ENCODE measurements at places on chromosomes 5 and 9.

DNA sequence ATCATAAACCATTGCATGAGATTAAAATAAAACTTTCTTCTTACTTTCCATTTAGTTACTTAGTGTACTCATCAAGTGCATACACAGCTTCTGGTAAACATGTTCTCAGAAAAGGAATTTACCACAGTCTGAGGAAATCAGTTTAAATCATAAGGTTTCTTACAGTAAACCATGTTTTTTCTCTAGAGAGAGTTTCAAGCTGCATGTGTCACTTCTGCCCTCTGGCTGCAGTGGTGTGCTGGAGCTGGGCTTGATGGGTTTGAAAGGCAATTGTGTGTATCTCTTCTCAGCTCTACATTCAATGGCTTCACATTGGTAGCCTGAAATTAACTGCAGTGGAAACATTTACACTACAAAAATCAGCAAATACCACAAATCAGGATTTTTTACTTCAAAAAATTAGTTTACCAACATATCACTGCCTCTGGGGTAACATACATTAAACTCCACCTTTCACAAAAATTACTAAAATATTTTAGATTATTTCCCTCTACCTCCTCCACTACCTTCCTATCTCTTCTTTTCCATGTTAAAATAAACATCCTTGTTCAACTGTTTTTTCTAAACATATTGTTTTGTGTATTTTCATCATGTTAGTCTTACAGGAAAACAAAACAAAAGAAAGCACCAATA, 414.3 kb downstream of the ANXA1 start:
- DNase-seq: no peak

DNA sequence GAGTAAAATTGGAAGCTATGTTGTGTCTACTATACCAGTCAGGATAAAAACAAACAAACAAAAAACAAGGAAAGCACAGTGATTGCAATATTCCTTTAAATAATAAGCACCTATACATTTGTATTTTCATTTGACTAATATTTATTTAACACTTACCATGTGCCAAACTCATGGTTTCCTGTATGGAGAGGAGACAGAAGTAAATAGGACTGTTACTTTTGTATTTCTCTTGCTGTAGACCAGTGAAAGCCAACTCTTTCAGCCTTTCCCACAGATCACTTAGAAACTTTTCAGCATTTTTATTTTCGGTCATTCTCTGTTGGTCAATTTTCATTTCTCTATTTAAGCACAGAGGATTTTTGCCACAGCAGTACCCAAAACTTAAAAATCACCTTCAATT, 4.5 kb downstream of the CMYA5 start:
- DNase-seq: no peak

GRCh38 chr5:169826618-169827017, 153.7 kb downstream of the INSYN2B start:
- DNase-seq: no peak

DNA sequence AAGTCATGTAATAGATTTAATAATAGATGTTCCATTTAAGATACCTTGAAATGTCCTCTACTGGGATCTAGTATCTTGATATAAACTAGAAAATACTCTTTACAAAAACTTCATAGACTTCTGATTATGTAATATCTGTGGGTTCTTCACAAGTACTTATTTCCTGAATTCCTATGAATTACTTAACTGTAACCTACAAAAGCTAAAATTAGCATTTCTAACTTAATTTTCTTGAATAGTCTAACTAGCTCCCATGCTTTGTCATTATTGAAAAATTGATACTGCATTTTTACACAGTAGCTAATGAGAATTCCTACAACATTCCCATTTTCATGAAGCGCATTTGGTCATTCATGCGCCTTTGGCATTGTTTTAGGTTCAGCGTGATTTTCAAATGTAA, 1828.2 kb downstream of the MAT2B start:
- no peak for DNase-seq

GRCh38 chr5:174118823-174119467, 73.4 kb downstream of the NSG2 start:
- no peak for DNase-seq

DNA sequence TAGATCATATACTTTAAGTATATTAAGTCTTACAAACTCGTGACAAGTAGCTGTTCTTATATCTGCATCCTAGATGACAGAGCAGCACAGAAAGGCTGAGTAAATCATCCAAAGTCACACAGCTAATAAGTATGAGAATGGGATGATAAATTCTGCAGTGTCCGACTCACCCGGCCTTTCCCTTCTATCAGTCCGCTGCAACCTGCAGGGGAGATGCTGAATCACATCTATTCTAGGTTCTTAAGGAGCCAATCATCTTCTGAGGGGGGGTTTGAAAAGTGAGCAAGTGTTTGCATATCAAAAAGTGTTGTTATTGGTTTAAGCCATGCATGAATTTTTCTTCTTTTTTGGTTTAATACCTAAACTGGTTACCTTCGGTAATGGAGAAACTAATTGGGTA, 38.9 kb downstream of the ADAMTS16 start:
- DNase-seq: no peak

DNA sequence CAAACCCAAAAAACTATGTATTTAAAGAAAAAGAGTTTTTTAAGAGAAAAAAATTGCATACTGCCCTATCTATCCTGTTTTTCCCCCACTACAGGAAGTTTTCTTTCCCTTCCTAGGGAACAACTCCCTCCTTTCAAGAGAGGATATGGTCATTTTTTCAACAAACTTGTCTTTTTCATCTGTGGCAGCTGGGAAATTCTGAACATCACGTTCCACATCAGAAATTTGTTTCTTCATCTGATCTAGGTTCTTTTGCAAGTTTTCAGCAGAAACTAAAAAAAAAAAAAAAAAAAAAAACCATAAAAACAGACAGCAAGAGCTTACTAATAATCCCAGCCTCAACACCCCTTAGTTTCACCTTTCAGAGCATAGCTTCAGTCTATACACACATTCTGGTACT, 38.5 kb downstream of the PCDHGC5 start:
- no peak for DNase-seq

DNA sequence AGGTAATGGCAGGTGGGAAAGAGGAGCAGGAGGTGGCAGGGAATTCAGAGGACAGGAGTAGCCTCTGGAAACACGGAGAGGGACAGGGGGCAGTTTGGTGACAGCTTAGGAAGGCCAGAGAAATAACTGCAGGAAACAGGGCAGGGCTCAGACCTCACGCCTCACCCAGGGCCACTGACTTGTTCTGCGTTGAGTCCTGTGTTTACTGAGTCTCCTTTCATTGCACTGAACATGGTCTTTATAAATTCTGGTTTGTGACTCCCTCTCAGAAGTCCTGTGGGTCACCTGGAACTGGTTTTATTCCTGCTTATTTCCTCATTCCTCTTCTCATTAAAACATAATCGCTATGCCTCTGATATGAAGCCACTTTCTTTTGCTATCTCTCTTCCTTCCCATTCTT, 55.2 kb upstream of the ZNF622 start:
- DNase-seq: no peak

- DNase-seq: no peak
Measured at GRCh38 chr9:2243666-2244555, 228.8 kb downstream of the SMARCA2 start.

DNA sequence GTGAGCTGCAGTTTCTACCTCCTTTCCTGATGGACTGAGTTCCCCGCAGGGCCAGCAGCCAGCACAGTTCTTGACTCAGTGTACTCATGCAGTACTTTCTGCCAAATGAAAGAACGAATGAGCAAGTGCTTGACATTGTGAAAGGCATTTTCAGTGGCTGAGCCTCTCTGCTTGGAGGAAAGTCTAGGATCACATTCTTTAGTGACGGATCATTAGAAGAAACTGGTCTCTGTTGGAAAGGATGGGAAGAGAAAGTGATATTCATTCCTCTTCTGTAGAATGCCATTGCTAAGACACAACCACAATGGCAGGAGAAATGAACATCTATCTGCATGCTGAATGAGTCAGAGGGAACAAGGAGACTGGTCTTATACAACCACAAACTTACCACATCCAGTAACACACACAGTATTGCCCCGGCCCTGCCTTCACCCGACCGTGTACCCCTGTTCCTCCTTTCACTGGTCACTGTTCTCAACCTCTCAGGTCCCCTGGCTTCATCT, 206.9 kb downstream of the CRB2 start:
- DNase-seq: no peak

GRCh38 chr5:9545992-9546851, at the start of gene SEMA5A:
SEMA5A (minus strand) TSS chr5:9546075; CDS start chr5:9379946, 166,129 bp downstream.
- DNase-seq: no peak

DNA sequence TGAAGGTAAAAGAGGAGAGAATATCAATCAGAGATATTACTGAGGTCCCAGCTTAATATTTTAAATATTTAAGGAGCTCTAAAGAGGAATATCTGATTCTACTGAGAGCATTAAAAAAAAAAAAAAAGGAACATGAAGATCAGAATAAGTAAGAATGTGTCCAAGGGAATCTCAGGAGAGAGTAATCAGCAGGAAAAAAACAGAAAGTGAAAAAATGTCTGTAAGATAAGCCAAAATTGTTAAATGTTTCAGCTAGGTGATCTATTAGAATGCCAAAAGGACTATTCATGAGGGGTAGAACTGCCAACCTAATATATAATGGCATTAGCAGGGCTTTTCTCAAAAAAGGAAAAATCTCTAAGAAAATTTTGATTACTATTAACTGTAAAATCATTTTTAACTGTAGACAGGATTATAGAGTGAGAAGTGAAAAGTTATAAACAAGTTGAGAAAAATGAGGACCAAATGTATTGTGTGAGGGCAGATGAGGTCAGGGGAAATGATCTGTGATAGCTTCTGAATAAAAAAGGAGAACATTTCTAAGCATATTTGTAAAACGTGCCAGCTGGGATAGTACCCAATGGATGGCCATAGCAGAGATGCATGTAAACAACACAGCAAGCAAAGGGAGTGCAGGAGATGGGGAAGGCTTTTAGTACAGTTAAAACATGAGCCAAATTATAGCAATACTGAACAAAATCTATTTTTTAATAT, 9.4 kb upstream of the RHOBTB3 start:
- DNase-seq: no peak

DNA sequence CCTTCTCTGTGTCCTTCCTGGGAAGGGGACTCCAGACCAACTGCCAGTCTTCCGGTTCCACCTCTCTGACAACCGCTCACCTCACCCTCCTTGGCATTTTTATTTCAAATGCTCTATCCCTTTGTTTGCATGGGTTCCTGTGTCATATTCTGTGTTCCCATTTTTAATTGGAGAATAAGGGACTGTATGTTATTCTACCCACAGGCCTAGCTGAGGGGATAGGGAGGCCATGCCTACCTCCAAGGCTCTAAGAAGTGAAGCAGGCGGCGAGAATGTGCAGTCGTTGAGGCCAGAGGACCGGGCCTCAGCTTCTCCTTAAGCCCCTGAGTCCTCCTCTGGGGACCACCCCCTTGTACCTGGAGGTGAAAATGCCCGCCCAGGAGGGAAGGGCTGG, 936 bp upstream of the WDR5 start:
- DNase-seq: no peak

DNA sequence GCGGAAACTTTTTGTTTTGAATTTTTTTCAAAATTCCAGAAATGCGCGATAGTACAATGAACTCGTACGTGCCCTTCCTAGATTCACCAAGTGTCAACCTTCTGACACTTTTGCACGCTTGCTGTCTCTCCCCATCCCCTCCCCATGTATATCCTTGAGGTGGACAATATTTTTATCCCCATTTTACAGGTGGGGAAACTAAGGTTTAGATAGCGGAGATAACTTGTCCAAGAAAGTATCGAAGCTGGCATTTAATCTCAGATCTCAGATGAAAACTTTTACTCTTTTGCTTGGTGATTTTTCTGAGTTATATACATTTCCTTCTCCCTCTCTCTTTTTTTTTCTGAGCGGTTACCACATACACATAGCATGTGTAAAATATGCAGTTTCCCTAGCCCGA, 34.6 kb downstream of the LHX2 start:
- DNase-seq: no peak

GRCh38 chr5:139543423-139543991, 17.6 kb upstream of the UBE2D2 start:
- no peak for DNase-seq

- DNase-seq: no peak
Measured at GRCh38 chr5:89213573-89213972, 330.6 kb upstream of the MEF2C start.

DNA sequence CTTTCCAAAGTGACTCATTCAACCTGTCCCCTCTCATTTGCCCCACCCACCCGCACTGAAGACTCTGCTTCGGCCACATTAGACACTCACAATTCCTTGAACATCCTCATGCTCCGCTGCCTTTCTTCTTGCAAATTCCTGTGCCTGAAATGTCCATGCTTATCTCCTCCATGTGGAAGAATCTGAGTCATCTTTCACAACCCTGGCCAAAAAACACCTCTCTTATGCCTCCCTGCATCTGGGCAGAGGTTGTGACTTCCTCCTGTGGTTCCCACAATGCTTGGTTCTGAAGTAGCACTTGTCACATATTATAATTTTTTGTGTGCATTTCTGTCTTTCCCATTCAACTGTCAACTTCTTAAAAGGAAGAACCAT, 238.6 kb downstream of the ENC1 start:
- no peak for DNase-seq

DNA sequence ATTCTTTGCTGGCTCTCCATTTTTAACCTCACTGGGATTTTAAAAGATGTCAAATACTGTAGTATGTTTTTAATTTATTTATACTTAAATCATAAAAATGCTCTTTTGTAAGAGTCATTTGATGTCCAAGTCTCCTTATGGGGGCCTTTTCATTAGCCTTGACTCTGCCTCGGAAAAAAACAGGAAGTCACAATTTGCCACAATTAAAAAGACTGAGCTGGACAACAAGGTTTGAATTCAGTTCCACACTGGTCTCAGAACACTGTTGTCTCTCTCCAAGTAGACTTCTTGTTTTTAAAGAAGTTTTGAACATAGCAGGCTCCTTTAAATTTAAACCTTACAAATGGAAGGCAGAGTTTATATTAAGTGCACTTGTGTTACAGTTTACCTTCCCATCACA, 444.2 kb downstream of the ACTL7B start:
- DNase-seq: no peak

- DNase-seq: no peak
Measured at GRCh38 chr9:116070256-116070914, 83.2 kb upstream of the PAPPA start.

GRCh38 chr9:79817438-79818004, 245.8 kb downstream of the TLE4 start:
- DNase-seq: no peak

DNA sequence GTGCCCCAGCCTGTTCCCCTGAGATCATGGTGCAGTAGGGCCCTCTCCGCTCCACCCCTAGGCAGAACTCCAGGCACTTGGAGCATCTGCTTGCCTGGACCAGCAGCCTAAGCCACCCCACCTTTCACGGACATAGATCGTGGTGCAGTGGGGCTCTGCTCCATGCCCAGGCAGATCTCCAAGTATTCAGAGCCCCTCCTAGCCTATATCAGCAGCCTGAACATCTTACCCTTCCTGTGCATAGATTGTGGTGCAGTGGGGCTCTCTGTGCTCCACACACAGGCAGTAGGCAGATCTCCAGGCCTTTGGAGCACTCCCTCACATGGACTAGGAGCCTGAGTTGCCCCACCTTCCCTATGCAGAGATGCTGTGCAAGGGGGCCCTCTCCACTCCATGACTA, 103.0 kb downstream of the GLIS3 start:
- DNase-seq: no peak

Data from stimulated activated CD4-positive, alpha-beta T cell treated with anti-CD3 and anti-CD28 coated beads, TNF-alpha, amount 100 ng/mL, for 4 hours (primary cell).